ENCODE measurements at places on chromosomes 2 and 18.

- DNase-seq, result no peak
Observed at GRCh38 chr2:235716875-235717496, 223.1 kb downstream of the AGAP1 start.

GRCh38 chr2:173831312-173832229 lies 133.6 kb downstream of the SP3 start:
- DNase-seq, result no peak

DNA sequence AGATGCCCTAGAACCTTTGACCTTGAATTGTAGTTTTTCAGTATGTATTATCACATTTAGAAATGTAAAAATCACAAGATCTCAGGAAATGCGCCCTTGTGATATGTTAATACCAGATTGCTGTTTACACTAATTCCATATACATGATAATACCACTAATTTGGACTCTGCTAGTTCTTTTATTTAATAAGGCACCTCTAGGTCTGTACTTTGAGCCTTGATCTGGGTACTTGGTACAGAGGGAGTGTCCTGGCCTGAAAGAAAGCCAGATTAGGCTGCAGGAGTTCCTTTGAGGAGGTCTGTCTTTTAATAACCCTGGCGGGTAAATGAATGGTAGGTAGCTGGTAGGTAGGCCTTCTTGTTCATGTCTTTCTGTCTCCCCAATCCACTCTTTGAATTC lies 26.3 kb downstream of the PLEKHA3 start:
- no peak for DNase-seq

DNA sequence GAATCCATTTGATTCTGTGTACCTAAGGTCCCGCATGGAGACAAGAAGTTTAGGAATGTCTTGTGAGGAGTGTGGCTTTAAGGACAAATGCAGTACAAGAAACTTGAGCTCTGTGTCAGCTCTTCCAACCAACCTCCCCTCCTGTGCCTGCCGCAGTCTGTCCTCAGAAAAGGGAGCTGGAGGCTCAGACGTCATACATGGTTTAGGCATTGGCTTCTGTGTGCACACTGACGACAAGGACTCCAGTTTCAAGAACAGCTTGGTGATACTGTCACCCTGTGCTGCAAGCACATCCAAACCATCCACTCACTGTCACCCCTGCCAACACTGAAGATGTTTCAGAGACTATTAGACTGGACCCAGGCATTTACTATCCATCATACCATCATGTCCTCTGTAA lies 470.4 kb downstream of the IRS1 start:
- DNase-seq, result no peak

DNA sequence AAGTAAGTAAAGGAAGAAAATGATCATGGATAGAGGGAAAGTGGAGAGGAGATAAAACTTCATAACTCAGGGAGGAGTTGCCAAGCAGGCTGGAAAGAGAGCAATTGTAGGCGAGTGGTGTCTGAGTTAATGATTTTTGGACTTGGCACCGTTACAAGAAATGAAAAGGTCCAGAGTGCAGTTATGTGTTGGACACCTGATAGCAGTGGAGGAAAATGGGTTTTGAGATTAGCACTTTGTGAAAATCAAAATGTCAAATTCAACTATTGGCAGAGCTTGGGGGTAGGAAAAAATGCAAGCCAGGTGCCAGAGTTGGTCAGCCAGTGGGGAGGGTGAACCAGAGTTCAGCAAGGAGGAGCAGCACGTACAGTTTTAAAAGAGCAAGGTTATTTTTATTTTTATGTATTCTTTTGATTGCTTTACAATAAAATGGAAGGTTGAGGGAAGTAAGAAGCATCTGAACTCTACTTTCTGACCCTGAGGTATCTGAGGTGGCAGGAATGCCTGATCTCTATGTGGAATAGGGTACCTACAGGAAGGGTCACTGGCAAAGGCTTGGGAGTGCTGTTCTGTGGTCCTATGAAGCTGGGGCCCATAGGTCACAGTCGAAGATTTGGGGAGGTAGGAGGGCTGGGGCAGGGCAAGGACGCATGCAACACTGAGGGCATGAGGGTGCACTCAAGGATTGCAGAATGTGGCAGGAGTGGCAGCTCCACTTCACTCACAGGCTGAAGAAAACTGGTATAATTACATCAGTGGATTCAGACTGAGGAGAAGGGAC lies 127.5 kb downstream of the CD8B2 start:
- no peak for DNase-seq

GRCh38 chr2:62383846-62384245 lies 122.1 kb downstream of the TMEM17 start:
- DNase-seq, result no peak

DNA sequence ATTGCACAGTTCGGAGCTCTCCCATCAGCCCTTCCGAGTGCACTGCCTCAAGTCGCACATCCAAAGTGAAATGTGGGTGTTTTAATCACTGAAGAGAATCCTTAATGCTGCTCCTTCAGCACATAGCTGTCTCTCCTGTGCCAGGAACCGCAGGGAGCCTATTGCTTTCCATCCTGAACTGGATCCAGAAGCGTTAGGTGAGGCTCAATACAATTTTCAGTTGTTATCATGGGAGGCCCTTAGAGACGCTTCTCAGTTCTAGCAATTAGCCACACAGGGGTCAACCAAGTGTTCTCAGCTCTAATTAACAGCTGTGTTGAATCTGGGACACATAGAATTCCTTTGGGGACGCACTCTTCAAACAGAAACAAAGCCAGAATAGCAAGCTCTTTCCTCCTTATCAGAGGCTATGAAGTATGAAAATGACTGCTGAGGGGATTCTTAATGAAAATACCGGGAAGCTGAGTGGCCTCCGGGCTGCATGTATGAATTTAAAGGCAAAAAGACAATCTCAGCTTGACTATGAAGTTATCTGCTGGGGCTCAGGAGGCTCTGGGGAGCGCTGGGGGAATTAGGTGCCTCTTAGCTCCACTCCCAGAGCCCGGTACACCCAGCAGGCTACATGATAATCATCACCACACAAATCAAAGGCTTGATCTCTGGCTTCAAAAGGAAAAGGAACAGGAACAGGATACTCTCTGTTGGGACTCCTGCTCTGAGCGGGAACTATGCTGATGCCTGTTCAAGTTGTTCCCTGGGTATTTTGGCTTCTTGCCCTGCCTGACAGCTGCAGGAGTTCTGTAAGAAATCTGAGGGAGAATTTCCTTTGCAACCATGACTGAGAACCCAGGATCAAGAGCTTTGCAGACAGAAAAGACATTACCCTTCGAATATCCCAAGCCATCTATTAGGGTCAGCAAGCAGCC lies 55.4 kb upstream of the NCOA1 start:
- DNase-seq, result no peak

DNA sequence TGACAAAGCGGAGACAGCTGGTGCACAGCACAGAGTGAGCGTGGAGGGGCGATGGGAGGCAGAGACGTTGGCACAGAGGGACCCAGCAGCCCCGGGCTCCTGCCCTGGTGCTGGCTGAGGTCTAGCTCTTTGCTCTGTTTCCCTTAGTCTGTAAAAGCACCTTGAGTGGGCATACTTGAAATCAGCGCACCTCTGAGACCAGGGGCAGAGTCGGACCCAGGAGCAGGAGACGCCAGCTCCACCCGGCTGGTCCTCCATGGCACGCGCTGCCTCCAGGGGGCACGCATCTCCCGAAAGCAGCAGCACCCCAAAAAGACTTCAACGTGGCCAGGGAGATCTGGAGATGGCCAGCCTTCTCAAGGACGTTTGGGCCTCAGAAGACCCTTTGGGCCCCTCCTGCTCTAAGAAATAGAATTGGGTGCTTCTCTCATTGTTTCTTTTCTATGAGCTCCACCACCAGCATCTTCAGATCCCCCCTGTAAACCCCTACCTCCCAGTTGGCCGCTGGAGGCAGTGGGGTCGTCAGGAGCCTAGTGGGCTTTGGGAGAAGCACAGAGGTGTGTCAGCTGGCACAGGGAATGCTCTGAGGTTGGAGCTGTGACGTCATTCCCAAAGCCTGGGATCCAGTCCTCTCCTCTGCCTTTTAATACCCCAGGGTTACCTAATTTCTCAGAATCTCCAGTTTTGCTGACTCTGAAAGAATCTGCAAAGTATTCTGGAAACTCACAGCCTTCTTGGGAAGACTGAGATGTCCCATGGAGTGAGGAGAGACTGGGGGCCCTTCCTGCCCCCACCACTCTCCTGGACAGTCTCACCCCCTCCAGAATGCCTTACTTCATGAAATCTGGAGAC lies 58.9 kb downstream of the CIB4 start:
- no peak for DNase-seq

GRCh38 chr2:227466887-227467600 lies 4.9 kb upstream of the AGFG1 start:
- no peak for DNase-seq

DNA sequence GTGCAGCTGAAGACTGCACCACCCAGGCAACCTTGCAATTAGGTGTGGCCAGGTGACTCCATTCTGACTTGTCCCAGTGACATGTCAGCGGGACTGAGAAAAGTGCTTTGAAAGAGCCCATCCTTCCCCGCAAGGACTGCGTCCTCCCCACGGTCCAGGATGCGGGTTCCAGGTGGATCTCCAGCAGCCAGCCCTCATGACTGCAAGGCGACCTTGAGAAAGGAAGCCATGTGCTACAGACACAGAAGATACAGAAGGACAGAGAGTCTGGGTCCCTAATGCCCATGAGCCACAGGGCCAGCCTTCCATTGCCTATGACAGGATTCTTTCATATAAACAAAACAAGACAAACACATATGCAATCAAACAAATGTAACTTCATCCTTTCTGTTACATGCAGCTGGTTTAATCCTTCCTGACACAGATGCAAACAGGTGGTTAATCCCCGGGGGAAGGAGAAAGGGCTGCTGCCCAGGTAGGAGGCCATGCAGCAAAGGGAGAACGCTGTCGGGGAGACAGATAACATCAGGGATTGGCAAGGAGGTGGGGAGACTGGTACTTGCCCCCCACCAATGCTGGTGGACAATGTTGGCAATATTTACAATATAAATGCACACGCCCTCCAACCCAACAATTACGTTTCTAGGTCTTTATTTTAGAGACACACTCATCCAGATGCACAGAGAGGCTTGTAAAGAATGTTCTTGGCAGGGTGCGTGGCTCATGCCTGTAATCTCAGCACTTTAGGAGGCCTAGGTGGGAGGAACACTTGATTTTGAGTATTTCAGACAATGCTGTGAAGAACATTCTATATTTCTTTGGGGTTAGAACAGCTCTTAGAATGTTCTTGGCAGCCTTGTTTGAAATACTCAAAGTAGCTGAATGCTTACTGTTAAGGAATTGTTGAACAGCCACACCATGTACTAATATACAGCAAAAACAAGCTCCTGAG lies 64.8 kb downstream of the NCAPH start:
- no peak for DNase-seq

DNA sequence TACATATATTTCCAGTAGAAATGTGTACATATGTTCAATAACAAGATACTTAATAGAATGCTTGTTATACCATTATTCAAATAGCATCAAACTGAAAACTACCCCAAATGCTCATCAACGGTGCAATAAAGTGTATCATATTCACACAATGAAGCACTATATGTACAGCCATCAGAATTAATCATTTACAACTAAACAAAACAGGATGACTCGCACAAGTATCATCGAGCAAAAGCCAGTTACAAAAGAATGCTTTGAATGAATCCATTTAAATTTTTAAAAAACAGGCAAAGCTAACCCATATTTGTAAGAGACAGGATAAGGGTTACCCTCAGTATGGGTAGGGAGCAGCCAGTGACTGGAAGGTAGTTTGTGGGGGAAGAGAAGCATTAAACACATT lies 132.8 kb upstream of the PDE1A start:
- DNase-seq, result no peak

- DNase-seq, result no peak
Observed at GRCh38 chr2:234580686-234581085, 83.8 kb upstream of the ARL4C start.

DNA sequence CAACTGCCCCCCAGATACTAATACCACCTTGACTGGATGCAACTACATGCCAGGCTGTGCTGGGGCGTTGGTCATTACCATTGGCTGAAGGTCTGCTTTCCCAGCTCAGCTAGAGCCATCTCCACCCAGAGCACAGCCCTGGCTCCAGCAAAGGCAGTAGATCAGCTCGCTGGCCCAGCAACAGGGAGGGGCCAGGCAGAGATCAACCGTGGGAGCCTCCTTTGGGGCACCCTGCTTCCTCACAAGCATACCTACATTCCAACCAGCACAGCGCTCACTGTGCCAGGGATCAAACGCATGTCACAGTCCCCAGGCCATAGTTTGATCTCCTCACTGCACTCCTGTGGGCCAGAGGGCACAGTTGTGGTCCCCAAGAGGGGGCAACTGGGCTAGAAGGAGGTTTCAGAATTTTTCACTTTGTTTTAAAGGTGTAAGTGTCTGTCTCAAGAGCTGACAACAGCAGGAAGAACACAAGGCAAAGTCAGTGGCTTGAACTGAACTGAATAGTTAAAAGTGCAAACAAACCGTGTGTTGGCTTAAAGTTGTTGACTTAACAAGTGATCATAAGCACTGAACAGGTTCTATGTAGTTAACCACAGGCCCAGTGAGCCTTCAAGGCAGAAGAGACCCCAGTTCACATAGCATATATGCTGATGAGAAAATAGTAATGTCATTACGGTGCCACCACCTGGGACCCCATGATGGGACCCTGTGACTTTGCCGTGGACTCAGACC lies 70.1 kb upstream of the BZW1 start:
- no peak for DNase-seq

- DNase-seq, result no peak
Observed at GRCh38 chr2:208134928-208135586, 5.4 kb upstream of the CRYGC start.

Measured in GM18507 (cell line).